ENCODE measurements at places on chromosomes 3 and 15.

DNA sequence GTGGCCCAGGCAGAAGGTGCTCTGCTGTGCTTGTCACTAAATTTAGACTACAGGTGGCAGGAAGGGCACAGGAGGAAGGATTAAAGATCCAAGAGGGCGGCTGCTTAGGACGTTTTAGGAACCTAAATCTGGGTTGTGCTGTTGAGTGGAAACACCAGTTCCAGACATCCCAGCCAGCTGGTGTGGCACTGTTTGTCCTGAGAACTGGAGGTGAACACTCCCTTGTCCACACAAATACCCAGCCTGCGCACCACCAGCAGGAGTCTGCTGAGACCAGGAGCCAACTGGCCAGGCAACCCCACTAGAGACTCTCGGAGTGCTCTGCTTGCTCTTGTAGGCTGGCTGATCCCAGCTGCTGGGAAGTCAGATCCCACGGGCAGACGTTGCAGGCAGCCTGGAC lies 30.3 kb upstream of the UACA start:
- DNase-seq = no peak

DNA sequence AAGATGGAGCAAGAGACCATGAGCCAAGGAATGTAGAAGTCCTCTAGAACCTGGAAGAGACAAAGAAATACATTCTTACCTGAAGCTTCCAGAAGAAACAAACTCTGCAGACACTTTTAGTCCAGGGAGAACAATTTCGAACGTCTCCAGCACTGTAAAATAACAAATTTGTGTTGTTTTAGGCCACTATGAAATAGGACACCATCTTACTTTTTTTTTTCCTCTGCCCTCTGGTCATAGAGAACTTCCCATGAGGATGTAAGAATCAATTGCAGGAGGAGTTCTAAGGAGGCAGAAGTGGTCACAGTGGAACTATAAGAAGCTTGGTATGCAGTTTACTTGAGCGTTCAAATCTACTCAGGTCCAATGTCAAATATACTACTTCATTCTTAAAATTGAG lies 1295.9 kb downstream of the ZPLD1 start:
- no peak for DNase-seq

DNA sequence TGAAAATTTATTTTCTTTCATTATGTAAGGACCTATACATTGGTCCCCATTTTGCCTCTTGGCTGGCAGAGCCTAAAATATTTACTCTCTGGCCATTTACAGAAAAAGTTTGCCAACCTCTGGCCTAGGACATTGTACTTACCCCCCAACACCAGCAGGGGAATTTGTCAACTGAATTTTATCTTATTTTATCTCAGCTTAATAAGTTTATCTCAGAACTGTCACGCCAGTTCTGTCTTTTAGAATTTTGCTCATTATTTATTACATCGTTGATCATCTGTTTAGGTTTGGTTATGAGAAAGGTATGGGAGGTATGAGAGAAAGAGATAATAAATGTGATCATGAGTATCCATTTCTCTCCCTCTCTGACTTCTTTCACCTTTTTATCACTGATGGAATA lies 38.3 kb downstream of the CHD2 start:
- DNase-seq = peak; percentile 12

GRCh38 chr3:122299872-122300460 lies 25.1 kb upstream of the CSTA start:
- peak; percentile 64 for DNase-seq

GRCh38 chr3:152243301-152243711 lies 25.4 kb upstream of the MBNL1 start:
- DNase-seq = peak; percentile 85

DNA sequence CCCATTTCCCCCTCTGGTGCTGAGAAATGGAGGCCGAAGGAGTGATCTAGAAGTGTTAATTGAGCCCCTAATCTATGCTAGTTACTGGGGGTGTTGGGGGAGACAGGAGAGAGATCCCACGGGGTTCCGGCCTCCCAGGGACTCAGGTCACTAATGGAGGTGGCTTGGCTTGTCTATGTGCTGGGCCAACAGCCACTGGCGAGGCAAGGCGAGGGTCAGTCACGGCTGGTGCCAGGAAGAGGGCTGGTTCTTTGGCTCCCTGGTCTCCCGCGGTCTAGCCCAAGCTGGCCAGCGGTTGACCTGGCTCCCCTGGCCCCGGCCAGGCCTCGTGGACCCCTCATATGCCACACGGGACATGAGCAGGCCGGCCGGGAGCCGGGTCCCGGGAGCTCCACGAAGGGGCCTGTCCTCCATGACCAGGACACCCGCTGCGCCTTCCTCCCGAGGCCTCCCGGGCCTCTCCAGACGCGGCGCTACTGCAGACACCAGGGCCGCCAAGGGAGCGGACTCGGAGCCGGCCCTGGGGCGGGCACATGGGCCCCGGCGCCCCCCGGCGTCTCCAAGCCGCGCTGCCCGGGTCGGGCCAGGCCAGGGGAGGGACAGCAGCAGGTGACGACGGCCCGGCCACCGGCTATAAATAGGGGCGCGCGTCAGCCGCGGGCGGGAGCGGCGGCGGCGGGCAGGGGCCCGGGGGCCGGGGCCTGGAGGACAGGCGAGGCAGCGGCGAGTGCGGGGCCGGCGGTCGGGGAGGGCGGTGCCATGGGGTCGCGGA lies at the start of gene ALPK3:
ALPK3 (plus strand) TSS at position 663 of the 772 bp plus-strand sequence; CDS start at position 760, 97 bp downstream.
- DNase-seq = no peak

DNA sequence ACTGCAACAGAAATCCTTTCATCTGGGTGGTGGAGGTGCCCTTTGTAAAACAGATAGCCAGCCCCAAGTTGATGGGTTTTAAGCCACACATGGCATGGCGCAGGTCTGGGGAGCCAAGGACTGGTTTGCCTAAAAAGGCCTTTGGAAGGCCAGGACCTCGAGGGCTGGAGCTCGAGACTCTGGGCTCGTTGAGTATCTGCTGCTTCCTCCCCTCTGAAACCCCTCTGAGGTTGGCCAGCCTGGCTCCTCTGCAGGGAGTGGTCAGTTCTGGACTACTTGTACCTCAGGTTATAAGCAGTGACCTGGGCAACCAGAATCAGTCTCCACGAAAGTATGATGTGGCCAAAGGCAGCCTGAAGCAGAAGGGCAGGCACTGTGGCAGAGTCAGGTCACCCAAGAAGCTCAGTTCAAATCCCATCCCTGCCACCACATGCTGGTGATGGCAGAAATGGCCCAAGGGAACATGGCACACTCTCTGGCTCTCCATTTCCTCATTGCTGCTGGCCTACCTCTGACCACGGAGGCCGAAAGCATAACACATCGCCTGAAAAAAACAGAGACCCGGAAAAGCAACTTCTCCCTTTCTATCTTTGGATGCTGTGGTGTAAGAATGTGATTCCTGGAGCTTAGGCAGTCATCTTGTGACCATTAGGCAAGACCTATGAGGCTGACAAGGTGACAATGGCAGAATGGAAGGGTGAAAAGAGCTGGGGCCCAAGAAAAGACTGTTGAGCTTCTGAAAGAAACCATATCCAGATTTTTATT lies 51.2 kb downstream of the WNT7A start:
- DNase-seq = no peak

GRCh38 chr3:186983659-186984058 lies 53.3 kb downstream of the ST6GAL1 start:
- DNase-seq = no peak

GRCh38 chr3:24846286-24846860 lies 351.7 kb upstream of the THRB start:
- no peak for DNase-seq

- no peak for DNase-seq
Measured at GRCh38 chr15:89460048-89460447, 36.3 kb downstream of the RHCG start.

DNA sequence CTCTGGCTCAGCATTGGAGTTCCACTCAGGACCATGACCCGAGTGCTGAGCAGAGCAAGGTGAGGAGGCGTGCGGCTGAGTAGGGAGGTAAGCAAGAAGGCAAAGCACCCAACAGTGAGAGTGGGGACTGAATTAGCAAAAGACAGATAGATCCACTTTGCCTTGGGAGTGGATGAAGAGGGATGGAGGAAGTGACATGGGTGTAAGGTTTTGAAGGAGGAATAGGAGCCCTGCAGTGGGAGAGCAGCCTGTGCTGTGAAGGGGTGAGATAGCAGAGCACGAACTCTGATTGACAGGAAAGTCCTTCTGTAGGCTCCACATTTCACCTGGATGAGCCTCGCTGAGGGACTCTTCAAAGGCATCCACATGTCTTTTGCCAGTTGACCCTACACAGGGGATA lies 522.6 kb downstream of the NTRK3 start:
- DNase-seq = no peak

DNA sequence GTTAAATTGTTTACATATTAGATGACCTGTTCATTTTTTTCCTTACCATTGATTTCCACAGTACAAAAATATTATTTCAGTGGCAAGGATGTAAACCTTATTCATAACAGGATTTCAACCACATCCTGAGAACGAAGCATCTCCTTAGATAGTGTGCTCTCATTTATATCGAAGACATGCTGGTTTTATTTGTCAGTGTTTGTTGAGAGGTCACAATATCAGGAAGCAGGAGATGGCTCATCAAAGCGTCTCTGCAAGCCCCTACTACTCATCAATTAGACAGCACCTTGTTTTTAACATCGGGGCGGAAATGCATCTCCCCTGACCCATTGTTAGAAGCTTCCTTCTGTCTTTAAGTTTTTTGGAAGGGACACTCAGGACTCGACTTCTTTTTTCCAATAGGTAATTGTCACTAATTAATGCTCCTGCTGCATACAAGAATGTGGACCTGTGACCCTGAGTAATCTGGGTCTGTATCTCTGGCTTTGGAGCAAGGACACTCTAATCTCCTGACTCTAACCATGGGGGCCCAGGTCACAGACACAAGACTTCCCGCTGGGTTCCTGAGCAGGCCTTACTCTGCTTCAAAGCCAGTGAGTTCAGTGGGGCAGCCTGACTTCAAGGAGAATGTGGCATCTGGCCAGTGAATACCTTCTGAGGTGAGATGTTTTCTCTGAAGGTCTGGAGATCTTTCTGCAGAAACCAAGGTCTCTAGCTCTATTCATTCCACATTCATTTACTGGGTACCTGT lies 50.3 kb downstream of the MECOM start:
- no peak for DNase-seq

GRCh38 chr3:40780925-40781406 lies 256.2 kb downstream of the ZNF621 start:
- DNase-seq = no peak

- no peak for DNase-seq
Measured at GRCh38 chr15:87038404-87038803, 958.7 kb downstream of the AGBL1 start.

- peak; percentile 87 for DNase-seq
Measured at GRCh38 chr3:48299746-48300712, 33.4 kb downstream of the SPINK8 start.

DNA sequence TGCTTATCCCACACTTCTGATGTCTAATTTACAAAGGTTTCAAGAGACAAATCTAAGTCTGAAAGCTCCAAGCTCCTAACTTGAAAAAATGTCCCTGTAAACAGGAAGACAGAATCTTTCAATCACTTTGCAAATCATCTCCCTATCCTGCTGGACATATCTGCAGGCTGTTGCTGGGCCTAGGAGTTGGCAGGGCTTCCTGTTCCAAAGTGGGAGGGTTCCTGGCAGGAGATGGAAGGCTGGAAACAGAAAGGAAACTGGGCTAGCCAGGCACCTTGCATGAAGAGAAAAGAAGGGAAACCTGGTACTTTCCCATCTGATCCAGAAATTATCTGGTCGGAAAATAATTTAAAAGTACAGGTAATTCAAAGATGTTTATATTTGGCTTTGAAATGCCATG lies 227.3 kb upstream of the IL12A start:
- DNase-seq = no peak

DNA sequence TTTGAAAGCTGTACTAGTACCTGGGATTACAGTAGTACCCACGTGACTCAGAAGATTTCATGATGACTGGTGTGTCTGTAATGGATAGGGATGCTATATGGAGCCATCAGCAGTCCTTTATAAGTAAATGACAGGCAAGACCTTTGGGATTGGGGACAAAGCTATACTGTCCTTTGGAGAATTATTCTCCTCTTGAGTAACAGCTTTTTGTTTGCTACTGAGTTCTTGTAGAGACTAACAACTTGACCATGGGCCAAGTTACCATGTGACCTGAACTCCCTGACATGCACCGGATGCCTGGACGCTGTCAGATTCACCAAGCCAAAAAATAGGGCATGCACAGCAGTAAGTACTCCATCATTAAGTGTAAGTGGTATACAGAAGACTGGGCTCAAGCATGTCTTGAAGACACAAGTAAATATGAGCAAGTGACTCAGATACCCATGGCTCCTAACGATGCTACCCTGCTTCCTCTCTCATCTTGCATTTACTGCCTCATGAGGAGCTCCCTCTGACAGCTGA lies 12.9 kb downstream of the SEC11A start:
- DNase-seq = no peak

DNA sequence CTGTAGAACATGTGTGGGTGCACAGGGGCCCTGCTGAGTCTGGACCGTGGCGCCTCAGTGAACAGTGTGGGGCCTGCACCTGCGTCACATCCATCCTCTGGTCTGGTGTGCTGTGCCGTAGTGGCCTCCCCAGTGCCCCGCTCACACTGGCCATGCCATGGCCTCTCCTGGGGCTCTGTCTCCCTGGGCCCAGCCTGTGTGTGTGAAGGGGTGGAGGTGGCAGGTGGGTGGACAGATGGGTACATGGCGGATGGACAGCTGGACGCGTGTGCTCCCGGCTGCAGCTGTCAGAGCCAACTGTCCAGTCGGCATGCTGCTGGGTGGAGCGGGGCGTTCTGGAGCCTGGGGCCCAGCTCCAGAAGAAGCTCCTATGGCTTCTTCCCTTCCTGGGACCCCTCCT lies 17.8 kb downstream of the PLXNA1 start:
- DNase-seq = no peak

- no peak for DNase-seq
Measured at GRCh38 chr3:94303266-94303665, 240.4 kb downstream of the NSUN3 start.

DNA sequence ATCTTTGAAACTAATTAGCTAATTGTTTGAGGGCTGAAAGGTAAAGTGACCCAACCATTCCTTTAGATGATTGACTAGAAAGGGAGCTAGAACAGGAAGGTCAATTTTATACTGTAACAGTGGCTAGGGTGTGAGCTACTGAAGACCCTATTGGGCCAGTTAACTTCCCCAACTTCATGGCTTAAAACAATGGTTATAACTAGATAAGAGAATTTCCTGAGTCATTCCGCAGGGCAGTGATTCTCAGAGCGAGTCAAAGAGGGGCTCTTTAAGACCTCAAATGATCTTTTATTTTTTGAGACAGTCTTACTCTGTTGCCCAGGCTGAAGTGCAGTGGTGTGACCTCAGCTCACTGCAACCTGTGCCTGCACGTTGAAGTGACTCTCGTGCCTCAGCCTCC lies 33.7 kb upstream of the TTBK2 start:
- no peak for DNase-seq

- DNase-seq = no peak
Measured at GRCh38 chr3:57654267-57654666, 38.6 kb downstream of the DENND6A start.

- peak; percentile 84 for DNase-seq
Measured at GRCh38 chr15:48695827-48696573, 50.5 kb upstream of the FBN1 start.

GRCh38 chr3:52845691-52846431 lies 11.0 kb upstream of the MUSTN1 start:
- DNase-seq = no peak

GRCh38 chr15:61983081-61983480 lies 77.2 kb downstream of the VPS13C start:
- DNase-seq = no peak

GRCh38 chr3:123930445-123930844 lies 30.6 kb downstream of the CCDC14 start:
- no peak for DNase-seq

GRCh38 chr3:141920701-141921100 lies 44.3 kb downstream of the ATP1B3 start:
- DNase-seq = no peak
